ENCODE measurements at places on chromosomes 16 and 17. TPM values are rescaled to one million over a fixed set of nuclear protein-coding genes. Genes with fewer than 3 reads are reported as not detected.

The PLD6 gene
- 10.2 TPM for total RNA-seq

The NGFR gene
- total RNA-seq = 47.4 TPM

The KCNG4 gene
- 1.8 TPM for total RNA-seq

The VPS35 gene
- total RNA-seq = 173 TPM

The XAF1 gene
- 30.8 TPM for total RNA-seq

The MYO15B gene
- 185 TPM for total RNA-seq

The GPS1 gene
- total RNA-seq = 120 TPM

The FBXL16 gene
- 5.8 TPM for total RNA-seq

The SLC12A3 gene
- total RNA-seq = not detected

The CACNG4 gene
- 11.9 TPM for total RNA-seq

The PCGF2 gene
- 13.9 TPM for total RNA-seq

The SLFN14 gene
- 1.0 TPM for total RNA-seq

The ENPP7 gene
- total RNA-seq = not detected
